ENCODE measurements at places on chromosomes 16 and 17.

GRCh38 chr17:47620503-47621245 is 29.0 kb upstream of the KPNB1 start:
- DNase-seq, result no peak

- DNase-seq, result peak; percentile 62
Measured at GRCh38 chr17:73710095-73710592, 65.9 kb upstream of the SDK2 start.

DNA sequence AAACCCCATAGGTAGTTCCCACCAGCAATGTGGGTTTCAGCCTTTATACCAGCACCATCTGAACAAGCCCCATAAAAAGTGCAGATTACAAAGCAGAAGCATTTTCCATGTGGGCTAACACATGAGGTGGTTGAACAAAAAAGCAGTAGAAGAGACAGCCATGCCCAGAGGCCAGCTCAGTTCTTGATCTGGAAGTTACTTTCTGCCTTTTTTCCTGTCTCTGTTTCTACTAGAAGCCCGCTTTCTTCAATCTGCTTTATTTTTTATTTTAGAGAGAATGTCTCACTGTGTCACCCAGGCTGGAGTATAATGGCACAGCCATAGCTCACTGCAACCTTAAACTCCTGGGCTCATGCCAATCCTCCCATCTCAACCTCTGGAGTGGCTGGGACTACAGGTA is 31.5 kb upstream of the APOH start:
- DNase-seq, result no peak

DNA sequence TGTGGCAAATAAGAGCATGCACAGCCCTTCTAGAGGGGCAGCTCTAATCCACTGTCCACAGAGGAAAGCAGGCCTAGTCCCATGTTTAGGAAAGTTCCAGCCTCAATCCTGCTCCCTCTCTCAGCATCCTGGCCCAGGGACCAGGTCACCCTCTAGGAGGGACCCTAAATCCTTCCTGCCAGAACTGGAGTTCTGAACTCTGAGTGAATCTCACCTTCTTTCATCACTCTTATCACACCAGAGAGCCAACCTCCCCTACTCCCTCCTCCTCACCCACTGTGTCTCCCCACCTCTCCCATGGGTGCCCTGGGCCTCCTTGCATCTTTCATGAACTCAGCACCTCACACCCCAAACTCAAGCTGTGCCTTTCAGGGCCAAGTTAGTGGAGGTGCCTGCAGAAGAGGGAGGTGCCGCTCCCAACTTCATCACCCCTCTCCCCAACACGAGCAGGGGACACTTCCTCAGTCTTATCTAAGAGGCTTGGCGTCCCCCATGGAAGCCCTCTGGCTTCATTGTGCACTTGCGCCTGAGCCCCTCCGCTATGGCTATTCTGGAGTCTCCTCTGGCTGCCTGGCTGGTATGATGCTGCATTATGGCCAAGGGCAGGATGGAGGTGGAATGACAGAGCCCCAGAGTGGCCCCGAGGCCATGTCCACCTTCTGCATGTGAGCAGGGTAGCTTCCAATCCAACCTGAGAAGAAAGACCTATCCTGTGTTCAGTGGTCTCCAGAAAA is 31.7 kb downstream of the PIK3R6 start:
- DNase-seq, result no peak

DNA sequence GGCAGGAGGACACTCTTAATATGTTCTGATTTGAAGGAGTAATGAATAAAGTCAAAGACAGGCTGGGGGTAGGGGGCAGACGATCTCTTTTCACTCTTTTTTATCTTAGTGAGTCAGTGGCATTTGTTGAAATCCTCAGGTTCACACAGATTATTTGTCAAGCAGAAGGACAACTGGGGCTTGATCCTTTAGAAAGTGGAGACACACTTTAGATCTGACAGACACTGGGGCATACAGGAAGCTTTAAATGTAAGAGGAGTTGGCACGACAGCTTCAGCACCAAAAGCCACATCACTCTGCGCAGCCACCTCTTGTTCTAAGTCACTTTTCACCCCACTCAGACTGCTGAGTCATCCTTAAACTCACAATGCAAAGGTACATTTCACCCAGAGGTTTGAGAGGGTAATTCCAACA is 121.5 kb downstream of the STXBP4 start:
- DNase-seq, result no peak

DNA sequence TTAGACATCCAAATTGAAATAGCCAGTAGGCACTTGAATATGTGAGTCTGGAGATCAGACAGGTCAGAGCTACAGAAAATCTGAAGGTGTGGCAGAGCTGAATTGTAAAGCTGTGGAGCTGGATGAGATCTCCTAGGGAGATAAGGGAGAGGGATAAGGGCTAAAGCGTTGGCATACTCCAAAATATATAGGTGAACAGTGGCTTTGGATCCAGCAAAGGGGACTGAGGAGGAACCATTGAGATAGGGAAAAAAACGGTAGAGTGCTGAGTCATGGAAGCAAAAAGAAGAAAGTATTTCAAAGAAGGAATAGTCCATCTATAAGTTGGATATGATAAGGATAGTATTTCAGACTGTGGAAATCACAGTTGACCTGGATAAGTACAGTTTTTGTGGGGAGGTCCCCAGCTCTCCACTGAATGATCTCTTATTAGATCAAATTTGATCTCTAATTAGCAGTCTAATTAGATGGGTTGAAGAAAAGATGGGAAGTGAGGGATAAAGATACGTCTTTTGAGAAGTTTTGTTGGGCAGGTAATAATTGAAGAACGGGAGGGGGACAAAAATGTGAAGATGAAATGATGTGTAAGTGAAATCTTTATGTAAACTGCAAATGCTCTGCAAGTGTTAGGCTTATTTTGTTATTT is 587 bp upstream of the DBF4B start:
- DNase-seq, result no peak

GRCh38 chr17:75594499-75595283 is 7.1 kb downstream of the MYO15B start:
- no peak for DNase-seq

DNA sequence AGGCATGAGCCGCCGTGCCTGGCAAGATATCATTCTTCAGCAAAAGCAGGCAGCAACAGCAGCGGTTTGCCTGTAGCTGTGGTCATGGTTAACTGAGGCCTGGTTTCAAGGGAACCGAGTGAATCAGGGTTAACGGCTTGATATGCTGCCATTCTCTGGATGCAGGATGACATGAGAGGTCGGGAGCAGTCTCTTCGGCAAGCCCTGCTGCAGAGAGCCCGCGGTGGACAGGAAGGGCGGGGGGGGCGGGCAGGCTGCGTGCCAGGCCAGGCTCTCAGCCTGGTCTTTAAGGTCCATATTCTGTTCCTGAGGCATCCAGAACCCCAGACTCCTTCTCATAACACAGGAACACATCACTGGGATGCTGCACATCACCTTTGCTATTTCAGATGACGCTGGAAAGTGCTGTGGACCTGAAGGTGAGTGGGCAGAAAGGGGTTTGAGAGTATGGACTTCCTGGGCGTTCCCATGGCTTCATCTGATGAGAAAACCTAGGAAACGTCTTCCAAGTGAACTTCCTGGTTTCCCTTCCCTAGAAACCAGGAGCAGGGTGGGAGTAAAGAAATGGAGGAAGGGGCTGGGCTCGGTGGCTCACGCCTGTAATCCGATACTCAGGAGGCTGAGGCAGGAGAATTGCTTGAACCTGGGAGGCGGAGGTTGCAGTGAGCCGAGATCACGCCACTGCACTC is 165.6 kb upstream of the RPH3AL start:
- DNase-seq, result no peak

DNA sequence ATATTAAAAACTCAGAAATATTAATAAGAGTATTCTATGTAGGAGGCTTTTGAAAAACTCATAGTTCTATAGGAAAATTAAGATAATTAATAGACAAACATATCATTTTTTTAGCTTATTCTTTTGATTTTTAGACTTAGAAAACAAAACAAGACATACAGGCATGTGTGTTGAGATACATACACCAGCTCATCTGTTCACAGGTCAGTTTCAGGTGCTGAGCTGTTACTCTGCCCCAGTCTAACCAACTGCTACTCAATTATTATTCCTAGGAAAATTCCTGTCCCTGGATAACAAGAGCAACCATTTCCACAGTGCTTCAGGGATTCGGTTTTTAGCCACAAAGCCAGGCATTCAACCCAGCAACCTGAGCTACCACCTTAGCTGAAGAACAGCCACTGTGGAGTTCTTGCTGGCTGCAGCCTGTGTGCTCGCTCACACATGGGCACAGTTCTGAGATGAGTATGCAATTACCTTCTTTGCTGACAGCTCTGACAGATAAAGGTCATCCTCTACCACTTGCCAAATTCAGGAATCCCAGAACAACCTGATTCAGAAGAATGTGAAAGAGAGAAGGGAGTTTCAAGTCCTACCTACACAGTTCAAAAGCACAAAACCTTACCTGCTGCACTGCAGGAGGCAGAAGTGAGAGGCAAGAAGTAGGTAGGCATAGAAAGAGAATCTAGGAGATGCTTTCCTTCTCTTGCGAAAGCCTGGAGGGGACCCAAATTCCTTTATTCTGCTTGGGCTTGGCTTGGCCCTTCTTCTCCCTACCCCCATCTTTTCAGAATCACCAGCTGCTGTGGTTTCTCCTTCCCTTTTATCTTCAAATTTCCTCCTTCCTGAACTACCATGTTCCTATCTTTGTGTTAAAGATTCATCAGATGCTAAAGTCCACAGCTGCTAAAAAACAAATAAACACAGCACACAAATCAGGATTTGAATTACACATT is 62.7 kb downstream of the TEX2 start:
- no peak for DNase-seq

DNA sequence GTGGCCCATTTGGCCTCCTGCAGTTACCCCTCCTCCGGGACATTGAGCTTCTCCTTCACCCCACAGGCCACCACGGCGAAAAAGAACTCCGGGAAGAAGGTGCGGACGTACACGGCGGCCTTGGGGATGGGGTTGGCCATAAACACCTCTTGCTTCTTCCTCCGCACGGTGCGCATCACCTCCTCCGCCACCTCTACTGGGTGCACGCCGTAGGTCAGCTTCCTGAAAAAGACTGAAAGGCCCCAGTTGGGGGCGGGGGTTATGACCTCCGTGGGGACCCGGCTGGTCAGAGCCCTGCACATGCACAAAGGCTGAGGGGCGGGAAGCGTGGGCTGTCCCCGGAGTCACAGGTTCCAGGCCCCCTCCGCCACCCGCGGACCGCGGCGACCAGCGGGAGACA is 19.9 kb downstream of the DHRS7C start:
- no peak for DNase-seq

- DNase-seq, result no peak
Measured at GRCh38 chr17:48883171-48883570, 9.4 kb upstream of the ATP5MC1 start.

DNA sequence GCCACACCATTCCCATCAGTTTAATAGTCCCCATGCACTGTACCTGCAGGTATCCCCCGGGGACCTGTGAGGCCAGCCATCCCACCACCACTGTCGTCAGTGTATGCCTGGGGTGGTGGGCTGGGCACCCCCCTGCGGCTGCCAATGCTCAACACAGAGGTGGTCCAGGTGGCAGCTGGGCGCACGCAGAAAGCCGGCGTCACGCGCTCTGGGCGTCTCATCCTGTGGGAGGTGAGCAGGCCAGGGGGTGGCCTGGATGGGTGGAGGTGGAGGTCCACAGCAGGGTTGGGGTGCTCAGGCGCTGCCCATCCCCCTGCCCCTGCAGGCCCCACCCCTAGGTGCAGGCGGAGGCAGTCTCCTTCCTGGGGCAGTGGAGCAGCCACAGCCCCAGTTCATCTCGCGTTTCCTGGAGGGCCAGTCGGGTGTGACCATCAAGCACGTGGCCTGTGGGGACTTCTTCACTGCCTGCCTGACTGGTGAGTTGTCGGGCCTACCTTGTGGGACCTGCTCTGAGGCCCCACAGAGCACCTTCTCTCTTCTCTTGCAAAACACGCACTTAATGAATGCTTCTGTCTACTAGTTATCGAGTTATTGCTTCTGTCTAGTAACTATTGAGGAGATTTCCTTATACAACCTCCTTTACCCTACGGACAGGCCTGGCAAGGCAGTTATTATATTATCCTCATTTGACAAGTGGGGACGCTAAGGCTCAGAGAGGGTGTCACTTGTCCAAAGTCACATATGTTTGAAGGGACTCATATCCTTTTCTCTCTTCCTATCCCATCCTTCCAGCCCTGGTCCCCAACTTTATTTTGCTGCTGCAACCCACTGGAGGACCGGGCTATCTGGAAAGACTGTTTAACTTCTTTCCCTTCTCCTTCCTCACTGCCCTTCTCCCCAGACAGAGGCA is 5.8 kb upstream of the TRAF4 start:
- DNase-seq, result no peak

- no peak for DNase-seq
Measured at GRCh38 chr17:67676305-67676704, 41.4 kb upstream of the NOL11 start.

DNA sequence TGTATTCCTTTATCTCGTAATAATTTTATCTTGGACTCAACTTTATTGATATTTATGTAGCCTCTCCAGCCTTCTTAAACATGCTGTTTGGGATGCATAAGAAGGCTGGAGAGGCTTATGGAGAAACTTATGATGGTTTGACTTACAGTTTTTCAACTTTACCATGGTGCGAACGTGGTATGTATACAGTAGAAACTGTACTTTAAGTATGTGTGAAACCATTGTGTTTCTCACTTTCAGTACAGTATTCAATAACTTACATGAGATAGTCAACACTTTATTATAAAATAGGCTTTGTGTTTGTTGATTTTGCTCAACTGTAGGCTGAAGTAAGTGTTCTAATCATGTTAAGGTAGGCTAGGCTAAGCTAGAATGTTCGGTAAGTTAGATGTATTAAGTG is 206.8 kb downstream of the SEC14L1 start:
- DNase-seq, result no peak

DNA sequence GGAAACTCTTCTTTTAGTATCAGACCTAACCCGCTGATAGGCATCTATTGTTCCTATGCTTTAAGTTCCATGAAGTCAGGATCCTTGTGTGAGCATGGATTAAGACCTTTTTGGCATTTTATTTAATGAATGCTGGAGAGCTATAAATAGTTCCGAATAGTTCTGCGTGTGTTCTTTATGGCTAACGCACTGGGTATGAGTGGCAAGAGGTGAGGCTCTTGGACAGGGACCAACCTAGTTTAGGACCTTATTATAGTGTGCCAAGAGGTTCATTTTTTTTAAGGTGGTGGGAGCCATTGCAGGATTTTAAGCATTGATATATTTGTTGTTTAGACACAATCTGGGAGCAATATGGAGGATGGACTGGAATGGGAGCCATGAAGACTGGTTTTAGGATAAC is 71.8 kb downstream of the KPNA2 start:
- DNase-seq, result no peak

- no peak for DNase-seq
Measured at GRCh38 chr16:28549301-28549899, 4.3 kb upstream of the SGF29 start.

DNA sequence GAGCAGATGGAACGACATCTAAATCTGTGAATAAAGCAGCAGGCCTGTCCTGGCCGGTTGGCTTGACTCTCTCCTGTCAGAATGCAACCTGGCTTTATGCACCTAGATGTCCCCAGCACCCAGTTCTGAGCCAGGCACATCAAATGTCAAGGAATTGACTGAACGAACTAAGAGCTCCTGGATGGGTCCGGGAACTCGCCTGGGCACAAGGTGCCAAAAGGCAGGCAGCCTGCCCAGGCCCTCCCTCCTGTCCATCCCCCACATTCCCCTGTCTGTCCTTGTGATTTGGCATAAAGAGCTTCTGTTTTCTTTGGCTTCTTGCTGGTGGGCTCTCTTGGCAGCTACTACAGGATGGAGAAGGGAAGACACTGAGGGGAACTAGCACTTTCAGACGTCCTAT is 4.1 kb upstream of the RSAD1 start:
- DNase-seq, result no peak

Measured in left renal cortex interstitium (tissue), 4 donors.